ENCODE measurements at places on chromosomes 4 and X. TPM values are rescaled to one million over a fixed set of nuclear protein-coding genes. Genes with fewer than 3 reads are reported as not detected.

KCND1 gene
- total RNA-seq = 2.2 TPM

DNA sequence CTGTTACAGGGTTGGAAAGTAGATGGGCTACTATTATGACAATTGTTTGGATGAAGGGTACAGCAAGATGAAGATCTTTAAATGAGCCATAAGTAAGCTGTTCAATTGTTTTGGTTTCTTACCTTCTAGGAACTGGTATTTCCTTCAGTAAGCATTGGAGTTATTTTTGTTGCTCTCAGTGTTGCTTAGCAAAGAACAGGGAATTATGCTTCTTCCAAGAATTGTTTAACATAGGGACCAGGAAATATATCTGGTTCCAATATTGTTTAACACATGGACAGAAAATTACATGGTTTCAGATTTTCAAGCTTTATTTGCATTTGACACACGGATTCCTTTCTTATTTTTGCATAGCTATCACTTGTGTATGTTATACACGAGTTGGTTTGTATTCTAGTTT is 1999.0 kb downstream of the ARAP2 start:
- no peaks in the 10 kb centered on the region for H3K27me3 ChIP-seq
- no peak overlapping the region for H3K27ac ChIP-seq
- H3K4me1 ChIP-seq = no peaks in the 10 kb centered on the region
- DNase-seq = no peak

DNA sequence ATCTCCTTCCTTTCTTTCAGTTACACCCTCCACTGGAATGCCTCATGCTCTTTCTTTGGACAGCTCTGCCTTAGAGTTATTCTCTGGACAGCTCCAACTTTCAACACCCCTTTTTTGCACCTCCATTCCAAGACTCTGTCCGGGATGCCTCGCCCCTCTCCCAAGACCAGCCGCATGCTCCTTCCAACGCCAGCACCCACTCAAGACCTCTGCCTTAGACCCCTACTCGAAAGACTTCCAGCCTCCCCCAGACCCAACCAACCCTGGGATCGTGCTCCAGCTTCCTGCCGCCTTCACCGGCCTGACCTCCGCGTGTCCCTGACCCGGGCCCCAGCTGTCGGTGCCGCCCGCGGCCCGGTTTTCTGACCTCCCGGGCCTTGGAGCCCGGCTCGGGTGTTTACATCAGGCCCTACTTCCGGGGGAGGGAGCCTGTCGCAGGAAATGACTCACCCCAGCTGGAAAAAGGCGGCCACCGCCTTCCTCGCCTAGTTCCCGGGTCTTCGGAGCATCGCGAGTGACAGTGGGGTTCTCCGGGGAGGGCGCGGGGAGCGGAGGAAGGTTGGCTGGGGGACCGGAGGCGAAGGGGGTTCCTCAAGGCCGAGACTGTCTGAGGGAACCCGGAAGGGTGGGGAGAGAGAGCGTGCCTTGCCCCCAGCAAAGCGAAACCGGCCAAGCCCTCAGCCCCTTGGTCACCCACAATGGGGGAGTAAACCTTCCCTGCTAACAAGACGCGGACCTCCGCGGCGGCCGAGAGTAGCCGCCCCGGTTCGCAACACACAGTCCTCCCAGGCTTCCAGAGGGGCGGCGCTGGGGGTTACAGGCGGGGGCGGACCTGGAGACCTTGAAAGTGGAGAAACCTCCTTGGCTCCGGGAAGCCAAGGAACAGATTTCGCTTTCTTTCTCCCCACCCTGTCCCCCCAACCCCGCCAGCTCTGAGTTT is at the start of gene WDR45:
TSS of gene WDR45 (minus strand) at position 399 of the 940 bp plus-strand sequence. CDS start 1,792 bp downstream, outside the sequence.
- DNase-seq = peak; percentile 45
- peak within 1 kb of the TSS; percentile 47 for H3K27ac ChIP-seq
- peak within 1 kb of the TSS; percentile 62 for H3K4me3 ChIP-seq
- H3K36me3 ChIP-seq = no peaks in the 10 kb centered on the region

PAGE1 gene
- total RNA-seq = not detected

- H3K27ac ChIP-seq = no peak overlapping the region
- H3K36me3 ChIP-seq = no peaks in the 10 kb centered on the region
- DNase-seq = no peak
- no peak overlapping the region for H3K4me3 ChIP-seq
- no peaks in the 10 kb centered on the region for H3K27me3 ChIP-seq
Measured at GRCh38 chrX:76919761-76920160, 492.3 kb downstream of the MAGEE1 start.

- H3K4me1 ChIP-seq = no peaks in the 10 kb centered on the region
- no peak overlapping the region for H3K4me3 ChIP-seq
- no peaks in the 10 kb centered on the region for H3K27me3 ChIP-seq
- DNase-seq = no peak
- H3K27ac ChIP-seq = no peak overlapping the region
- H3K36me3 ChIP-seq = no peaks in the 10 kb centered on the region
Measured at GRCh38 chrX:39693298-39693697, 404.5 kb downstream of the BCOR start.

DNA sequence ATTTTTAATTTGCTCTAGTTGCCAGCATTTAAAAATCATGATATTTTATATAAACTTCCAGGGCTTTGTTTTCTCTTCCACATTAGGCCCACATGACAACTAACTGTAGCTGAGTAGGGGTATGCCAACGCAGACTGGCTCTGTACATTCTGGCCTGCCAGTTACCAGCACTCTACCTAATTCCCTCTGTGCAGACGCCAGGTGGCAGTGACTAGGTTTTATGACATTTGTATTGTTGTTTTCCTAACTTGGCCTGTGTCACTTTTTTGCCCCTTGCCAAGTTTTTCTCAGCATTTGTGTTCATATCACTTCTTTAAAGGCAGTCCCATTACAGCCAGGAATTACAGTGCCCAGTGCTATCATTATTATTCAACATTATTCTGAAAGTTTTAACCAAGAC is 347.5 kb downstream of the NKX6-1 start:
- no peaks in the 10 kb centered on the region for H3K4me1 ChIP-seq
- DNase-seq = no peak
- no peaks in the 10 kb centered on the region for H3K36me3 ChIP-seq

DNA sequence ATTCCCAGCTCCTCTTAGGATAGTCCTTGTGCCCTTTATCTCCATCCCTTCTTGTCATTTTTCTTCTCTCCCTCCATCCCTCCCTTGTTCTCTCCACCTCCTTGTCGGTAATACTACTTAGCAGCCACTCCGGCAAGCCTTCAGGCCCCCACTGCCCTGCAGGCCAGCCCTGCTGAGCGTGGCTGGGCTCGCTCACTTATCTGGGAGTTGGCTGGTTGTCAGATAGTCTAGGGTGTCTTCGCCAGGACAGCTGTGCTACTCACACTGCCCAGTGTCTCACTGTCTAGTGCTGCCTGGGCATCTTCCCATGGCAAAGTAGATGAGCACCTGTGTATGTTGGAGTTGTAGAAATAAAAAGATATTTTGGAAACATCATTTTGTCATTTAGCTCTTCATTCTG is 75.0 kb downstream of the STK32B start:
- H3K36me3 ChIP-seq = no peaks in the 10 kb centered on the region
- no peak for DNase-seq
- H3K4me3 ChIP-seq = no peak overlapping the region

All from PC-9 (cell line).